GM04503 (cell line): ENCODE measurements at places on chromosomes 11 and 22.

DNA sequence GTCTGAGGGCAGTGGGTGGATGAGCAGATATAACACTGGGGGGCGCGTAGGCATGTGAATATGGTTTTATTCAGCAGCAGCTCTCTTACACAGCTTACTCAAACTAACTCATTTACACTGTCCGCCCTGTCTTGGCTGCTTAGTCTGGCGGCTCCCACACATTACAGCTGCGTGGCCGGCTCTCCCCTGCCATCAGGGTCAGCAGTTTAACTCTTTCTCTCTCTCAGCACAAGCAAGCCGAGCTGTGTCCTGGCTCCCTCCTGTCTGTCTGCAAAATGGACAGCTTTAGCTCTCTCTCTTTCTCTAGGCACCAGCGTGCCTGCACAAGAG lies 1310.1 kb upstream of the RAG2 start:
- DNase-seq = no peak

GRCh38 chr11:93842461-93842860 lies 8.0 kb downstream of the VSTM5 start:
- DNase-seq = no peak

DNA sequence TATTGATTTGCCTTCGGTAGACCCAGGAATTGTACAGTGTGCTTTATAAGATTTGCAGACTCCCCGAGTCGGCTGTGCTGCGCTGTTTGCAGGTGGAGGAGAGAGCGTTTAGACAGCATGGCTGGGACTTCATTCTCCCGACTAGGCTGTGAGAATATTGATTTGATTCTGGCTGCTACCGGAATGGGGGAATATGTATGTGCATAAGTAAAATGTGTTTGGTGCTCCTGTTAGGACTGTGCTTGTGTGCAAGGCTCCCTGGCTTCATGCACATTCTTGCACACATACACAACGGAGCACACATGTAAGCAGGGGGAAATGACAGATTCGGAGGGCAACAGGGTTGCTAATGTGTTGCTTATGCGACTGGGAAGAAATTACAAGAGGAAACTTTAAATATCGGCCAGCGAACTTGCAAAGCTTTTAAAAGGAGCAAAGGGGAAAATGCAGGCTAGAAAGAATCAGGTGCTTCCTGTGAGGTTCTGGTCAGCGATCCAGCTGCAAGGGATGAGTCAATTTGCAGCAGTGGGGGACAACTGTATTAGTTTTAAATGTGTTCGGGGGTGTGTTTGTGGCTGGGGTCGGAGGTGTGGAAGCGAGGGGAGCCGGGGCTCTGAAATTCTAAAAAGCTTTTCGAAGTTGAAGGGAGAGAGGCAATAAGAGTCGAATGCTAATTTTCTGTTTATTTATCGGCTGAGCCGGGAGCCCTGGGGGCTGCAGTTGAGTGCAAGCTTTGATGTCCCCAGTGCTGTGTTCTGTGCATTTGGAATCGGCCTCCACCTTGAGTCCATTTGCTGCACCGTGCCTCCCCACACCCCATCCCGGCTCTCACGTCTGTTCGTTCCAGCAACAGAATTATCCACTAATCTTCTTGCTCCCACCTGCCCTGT lies 731 bp downstream of the NTM start:
- no peak for DNase-seq

DNA sequence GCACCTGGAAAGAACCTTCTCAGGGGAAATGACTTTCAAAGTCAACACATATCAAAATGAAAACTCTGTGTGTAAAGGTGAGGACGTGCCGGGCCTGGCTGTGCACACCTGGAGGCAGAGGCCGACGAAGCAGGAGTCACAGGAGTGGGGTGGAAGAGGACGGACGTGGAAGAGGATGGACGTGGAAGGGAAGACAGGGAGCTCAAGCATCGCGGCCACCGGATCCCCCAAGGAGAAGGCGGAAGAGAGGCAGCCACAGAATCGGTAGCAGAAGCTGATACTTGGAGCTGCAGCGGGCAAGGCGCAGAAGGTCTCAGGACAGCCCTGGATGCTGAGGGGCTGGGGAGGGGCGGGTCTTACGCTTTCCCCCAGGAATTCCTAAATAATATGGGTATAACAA lies 519.8 kb downstream of the BRD1 start:
- DNase-seq = no peak

GRCh38 chr22:32534252-32535235 lies 59.9 kb downstream of the FBXO7 start:
- DNase-seq = no peak

GRCh38 chr11:131025421-131026125 lies 109.3 kb upstream of the SNX19 start:
- no peak for DNase-seq
